Esophagus mucosa (tissue), 1 donor: ENCODE measurements at places on chromosomes 11 and 22.

GRCh38 chr22:45425101-45425500 is 11.6 kb downstream of the RIBC2 start:
- peak; percentile 73 for ATAC-seq

GRCh38 chr22:50318698-50319411 is 8.0 kb downstream of the DENND6B start:
- ATAC-seq = no peak

- ATAC-seq = no peak
Observed at GRCh38 chr11:19193916-19194315, 7.9 kb downstream of the CSRP3 start.

- ATAC-seq = no peak
Observed at GRCh38 chr11:41254966-41255365, 204.5 kb downstream of the LRRC4C start.

GRCh38 chr11:1619449-1619848 is 2.5 kb downstream of the KRTAP5-4 start:
- peak; percentile 47 for ATAC-seq

DNA sequence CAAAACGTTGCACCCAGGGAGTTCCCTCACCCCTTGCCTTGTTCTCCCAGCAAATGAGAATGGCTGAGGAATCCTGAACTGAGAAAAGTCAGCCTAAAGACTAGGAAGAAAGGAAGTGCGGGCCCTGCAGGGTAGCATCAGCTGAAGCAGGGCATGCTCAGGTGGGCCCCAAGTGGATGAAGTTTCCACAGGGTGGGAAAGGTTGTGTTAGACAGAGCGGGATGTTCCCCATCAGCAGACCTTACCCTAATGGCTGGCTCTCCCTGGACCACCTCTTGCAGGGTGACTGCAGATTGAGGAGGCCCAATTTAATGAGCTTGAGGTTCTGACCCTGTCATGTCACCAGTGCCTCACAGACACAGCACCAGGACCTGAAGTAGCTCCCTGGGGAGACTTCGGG is 81.5 kb upstream of the MYOD1 start:
- no peak for ATAC-seq

- no peak for ATAC-seq
Observed at GRCh38 chr22:16932577-16932976, 75.4 kb downstream of the GAB4 start.

DNA sequence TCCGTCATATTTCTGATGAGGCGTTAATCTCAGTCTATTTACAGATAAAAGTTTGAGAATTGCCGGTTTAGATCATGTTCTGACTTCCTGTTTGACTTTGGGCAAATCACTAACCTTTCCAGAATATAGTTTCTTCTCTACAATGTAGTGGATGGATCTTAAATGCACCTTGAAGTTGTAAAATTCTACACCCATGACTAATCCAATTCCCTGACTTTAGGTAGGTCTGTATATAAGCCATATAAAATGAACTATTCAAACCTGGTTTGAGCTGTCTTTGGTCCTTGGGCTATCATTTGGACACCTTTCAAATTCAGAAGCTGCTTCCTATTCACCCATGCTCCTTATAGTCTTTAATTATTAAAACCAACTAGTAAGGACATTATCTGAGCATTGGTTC is 52.2 kb upstream of the BLID start:
- ATAC-seq = no peak

- ATAC-seq = no peak
Observed at GRCh38 chr11:74284466-74284865, 27.0 kb downstream of the P4HA3 start.

DNA sequence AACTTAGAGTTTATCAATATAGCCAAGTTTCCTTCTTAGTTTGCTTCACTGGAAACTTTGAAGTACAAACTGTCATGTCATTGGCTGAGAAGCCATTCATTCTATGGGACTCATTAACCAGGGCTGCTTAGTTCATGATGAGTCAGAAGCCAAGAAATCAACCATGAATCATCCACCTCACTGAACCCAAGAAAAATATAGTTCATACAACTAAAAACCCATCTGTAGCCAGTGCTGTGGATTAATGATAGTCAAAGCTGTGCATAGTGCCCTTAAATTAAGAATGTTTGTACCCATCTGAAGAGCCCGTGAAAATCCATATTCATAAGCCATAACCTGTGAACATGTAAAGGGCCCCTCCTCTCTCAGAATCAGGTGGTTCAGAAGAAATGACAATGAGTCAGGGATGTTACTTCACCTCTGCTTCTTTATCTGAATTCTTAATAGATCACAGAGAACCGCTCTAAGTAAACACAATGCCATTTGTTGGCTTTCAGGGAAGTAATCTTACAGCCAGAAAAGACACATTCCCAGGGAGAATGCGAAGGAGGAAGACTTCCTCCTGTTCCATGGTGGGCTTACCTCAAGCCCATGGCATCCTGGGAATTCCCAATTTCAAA is 25.4 kb downstream of the MMP20 start:
- ATAC-seq = peak; percentile 96

- ATAC-seq = no peak
Observed at GRCh38 chr11:15859411-15859810, 496.9 kb downstream of the SOX6 start.
